ENCODE measurements at places on chromosomes 2 and 18.

GRCh38 chr2:97796465-97797126, 83.2 kb downstream of the ZAP70 start:
- no peak for DNase-seq

DNA sequence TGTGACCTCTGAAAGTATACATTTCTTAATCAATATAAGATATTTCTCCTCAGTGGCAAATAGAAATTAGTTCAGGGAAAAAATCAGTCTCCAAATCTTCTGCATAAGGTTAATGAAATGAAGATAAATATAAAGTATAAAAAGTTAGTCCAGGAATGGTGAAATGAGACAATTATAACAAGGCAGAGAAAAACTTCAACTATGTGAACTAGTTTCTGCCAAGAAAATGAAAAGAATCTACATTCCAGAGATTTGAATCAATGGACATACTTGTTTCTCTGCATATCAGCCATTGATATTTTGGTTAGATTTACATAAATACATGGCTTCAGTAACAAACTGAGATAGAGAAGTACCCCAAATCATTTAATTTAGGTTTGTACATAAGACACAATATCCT, 249.0 kb downstream of the EXOC6B start:
- no peak for DNase-seq

DNA sequence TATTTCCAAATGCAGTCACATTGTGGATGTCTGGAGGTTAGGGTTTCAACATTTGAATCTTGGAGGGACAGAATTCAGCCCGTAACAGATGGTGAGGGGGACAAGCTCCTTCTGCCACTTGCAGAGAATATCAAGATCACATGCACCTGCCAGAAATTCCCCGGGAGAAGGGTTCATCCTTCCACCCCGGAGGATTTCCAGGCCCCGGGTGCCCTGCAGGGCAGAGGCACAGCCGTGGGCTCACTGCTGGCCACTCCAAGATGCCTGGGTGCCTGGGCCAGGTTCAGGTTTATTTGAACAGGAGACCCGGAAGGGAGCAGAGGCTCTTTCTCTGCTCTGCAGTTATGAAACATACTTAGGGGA, 38.2 kb upstream of the MGAT4A start:
- DNase-seq: no peak

- no peak for DNase-seq
Observed at GRCh38 chr2:167103028-167103756, 214.9 kb downstream of the XIRP2 start.

GRCh38 chr2:149365931-149366583, 35.7 kb downstream of the LYPD6 start:
- no peak for DNase-seq

DNA sequence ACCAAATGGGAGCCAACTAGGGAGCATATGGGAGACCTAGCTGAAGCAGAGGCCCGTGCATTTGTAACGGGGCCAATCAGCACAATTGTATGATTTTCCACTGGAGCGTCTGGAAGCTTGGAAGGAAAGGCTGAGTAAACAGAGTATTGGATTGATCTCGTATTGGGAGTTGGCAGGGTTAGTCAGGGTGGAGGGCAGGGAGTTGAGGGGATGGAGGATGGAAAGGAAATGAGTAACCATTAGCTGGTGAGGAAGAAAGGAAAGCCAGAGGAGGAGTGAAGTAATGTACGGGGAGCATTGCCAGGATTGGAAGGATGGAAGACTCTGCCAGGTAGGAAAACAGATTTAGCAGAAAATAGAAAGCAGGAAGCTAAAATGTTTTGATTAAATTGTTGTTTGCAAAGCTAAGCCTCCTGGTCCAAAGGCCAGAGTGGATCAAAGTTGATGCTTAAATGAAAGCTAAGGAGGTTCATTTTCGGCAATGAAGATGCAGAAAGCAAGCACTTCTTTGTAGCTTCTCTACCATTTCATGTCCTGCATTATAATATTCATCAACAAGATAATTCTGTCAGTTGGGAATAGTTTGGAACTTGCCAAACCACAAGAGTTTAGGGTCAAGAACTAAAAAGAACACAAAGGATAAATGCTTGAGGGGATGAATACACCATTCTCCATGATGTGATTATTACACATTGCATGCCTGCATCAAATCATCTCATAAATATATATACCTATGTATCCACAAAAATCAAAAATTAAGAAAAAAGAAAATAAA, 75.6 kb upstream of the TTN start:
- DNase-seq: no peak

DNA sequence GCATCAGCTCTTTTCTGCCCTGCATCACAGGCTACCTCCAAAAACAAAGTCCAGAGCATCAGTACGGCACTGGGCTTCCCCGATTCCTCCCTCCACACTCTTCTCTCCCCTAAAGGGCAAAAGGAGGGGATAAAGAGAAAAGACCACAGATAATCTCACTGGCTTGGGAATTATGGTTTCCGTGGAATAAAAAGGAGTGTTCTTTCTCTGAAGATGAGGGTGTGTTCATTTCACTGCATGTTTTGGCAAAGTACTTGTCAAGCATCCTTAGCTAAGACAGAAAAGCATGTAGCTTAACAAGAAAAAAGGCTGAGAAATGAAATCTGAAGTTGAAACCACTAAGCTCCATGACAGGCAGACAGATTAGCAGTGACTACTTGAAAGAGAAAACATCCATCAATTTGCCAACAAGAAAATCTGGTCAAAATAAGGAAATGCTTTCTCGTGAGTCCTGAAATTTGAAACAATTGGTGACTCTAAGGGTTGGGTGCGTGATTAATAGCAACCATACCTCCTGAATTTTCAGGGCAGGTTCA, 20.6 kb upstream of the DSG3 start:
- DNase-seq: no peak

GRCh38 chr2:43220760-43221123, 5.7 kb downstream of the ZFP36L2 start:
- DNase-seq: no peak

GRCh38 chr2:207478572-207478971, 51.2 kb upstream of the CREB1 start:
- DNase-seq: no peak

- no peak for DNase-seq
Observed at GRCh38 chr2:147398996-147399395, 445.8 kb upstream of the ACVR2A start.

- no peak for DNase-seq
Observed at GRCh38 chr2:18045230-18045629, 166.8 kb downstream of the KCNS3 start.

GRCh38 chr2:217314021-217314460, 454.2 kb upstream of the TNP1 start:
- DNase-seq: no peak

DNA sequence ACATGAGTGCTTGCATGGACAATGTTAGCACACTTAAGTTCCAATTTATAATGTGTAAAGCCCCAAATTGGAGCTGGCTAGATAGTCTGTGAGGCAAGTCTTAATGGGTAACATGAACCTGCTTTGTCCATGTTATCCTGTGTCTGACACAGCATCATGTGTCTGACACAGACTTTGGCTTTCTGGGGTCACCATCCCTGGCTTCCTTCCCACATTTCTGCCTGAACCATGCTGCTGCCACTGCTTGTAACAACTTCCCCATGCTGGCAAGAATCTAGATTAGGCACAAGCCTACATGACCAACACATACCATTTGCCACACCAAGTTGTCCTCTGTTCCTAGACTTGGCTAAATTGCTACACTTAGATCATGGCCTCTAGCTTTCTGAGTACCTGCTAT, 49.8 kb upstream of the ZBTB7C start:
- DNase-seq: no peak

DNA sequence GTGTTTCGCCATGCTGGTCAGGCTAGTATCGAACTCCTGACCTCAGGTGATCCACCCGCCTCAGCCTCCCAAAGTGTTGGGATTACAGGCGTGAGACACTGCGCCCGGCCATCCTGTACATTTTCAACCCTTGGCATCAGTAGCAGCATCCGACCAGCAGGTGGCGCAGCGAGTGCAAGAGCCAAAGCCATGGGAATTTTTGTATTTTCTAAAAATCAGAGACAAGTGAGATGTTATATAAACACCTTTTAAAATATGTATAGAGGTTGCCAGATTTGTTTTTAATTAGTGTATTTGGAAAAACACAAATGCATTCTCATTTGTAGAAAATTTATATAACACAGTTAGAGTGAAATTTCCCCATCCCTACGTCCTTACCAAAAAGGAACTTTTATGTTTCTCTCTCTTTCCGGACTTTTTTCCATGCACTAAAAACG, 36.8 kb downstream of the MOGAT1 start:
- DNase-seq: no peak

GRCh38 chr18:46574743-46575115, 82.3 kb downstream of the LOXHD1 start:
- no peak for DNase-seq

DNA sequence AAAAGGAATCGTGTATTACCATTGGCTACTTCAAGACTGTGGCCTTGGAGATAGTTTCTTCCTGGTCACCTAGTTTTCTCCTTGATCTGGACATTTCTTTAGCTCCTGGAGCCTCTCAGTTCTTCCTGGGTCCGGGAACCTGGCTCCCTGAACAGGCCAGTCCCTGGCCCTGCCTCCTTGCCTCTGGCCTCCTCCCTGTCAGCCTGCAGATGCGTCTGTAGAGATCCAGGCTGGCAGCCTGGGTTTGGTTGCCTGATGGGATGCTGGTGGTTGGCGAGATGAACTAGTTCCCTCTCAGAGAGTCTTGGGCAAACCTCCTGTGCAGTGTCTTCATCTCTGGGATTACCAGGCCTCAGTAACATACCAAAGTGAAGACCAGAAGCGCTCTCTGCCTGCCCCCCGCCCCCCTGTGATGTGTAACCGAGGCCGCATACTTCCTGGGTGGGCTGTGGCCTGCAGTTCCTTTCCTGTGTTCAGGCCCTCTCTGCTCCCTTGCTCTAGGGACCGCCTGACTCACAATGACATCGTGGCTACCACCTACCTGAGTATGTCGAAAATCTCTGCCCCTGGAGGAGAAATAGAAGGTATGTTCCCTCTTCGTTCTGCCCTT, 85.4 kb downstream of the DYSF start:
- DNase-seq: no peak

DNA sequence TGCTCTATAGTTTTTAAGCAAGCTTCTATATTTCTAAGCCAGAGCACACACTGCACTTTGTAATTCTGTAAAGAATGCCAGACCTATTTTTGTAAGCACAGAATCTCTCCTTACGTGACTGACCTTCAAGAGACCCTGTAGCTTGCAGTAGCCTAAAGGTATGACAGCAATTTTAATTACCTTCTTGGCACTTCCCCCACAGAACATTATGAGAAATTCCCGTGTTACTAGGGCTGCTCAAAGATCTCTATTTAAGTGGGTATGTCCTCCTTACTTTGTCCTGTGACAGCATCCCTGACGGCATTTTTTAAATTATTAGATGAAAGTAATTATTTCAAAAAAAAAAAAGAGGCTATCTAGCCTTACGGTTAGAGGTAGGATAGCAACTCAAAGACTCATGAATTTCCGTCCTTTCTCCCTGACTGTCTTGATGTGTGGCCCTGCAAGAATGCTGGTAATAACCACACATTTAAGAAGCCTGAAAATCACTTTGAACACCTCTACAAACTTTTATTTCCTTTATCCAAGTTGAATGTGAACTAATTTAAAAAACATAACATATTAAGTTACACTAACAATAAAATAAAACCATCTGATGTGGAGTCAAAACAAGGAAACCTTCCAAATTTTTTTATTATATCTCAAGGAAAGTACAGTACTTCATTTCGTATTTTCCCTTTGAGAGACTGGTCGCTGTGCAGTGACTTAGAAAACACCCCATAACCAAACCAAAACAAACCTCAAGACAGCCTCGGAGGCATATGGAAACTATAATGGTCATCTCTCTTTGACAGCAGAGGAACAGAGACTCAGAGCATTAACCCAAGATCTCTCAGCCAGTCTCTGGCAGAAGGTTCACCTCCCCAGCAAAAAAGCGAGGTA, 54.9 kb downstream of the THUMPD2 start:
- no peak for DNase-seq

DNA sequence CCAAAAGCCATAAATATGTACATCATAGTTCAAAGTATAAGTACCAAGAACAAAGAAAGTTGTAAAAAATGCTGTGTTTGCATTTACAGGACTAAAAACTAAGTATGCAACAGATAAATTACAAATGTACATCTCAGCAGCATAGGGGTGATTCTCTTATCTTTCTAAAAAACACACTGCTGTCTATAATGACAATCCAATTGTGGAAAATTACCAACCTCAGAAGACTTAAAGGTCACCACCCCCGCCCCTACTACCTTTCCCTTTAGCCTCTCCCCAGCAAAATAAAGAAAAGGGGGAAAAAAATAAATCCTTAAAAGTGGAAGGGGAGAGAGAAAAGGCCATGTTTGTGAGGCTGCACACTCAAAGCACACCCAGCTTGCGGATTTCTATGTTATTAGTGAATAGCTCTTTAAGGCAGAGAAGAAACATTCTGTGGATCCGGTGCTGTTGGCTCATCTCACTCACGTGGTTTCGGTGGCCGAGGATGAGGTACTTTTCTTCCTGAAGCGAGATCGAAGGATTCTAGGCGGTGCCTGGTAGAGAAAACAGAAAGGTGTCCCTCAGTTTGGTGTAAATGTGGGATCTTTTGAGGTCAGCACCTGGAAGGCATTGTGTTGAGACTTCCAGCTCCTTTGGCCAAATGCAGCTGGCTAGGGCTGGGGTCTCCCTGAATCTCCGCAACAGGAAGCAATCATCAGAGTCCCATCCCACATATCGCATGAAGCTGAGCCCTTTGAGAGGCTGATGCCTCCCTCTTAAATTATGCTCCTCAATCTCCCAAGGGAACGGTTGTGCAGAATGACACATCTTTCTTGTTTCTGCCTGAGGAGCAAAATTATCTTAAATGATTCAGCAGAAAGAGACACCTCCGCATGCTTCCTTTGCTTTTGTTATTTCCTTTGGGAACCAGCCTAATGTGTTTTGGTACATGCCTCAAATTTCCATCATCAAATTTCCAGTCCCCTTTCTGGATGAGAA, 17.6 kb downstream of the MRPL35 start:
- DNase-seq: no peak

GRCh38 chr2:142308744-142309143, 177.9 kb upstream of the LRP1B start:
- no peak for DNase-seq

DNA sequence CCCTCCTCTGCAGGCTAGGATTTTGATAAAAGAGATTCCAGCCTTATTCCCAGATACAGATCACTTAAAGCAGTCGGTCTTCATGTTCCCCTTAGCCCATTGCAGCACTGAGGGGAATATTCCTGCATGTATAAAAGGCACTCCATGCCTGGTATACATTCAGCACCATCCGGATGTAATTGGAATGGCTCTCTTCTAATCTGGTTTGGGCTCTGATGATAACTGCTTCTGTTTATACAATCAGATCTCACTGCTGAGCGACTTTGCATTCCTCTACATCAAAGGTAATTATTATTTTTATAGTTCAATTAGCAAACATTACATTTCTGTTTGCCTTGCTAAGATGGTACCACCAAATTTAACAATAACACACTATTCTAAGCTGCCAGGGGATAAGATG, 746.9 kb upstream of the CELF4 start:
- no peak for DNase-seq
